ENCODE measurements at places on chromosomes 1 and 21.

GRCh38 chr1:198352975-198353695, 187.3 kb downstream of the ATP6V1G3 start:
- no peak for DNase-seq

GRCh38 chr1:112818990-112819689, 104.0 kb upstream of the PPM1J start:
- DNase-seq: no peak

DNA sequence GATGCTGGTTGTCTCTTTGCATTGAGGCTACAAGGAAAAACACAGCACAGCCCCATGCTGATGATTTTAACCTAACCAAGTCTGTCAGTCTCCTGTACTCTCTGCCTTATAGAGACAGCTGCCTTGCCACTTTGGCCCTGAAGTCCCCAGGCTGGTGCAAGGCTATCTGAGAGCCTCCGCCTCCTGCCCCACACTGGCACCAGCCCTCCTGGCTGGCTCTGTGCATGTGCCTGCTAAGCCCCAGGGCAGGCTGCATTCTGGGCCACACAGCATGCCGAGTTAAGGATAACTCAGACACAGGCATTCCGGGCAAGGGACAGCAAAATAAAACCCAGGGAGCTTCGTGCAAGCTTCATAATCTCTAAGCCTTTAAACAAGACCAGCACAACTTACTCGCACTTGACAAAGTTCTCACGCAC, 910 bp downstream of the RUNX1 start:
- peak; percentile 62 for DNase-seq

GRCh38 chr1:112470966-112471365, 37.8 kb upstream of the WNT2B start:
- no peak for DNase-seq

DNA sequence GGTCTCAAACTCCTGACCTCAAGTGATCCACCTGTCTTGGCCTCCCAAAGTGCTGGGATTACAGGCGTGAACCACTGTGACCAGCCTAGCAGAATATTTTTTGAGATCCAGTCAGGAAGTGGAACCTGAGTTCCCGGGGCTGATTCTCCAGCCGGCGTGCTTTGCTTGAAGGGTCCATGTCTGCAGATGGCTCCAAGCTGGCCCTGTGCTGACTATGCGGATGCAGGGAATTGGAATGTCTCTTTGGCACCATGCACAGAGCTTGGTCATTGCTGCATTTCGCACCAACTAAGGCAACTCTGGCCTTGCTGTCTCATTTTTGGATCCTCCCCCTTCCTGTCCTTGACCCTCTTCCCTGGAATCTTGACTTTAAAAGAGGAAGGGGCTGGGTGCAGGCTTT, 28.1 kb downstream of the ARHGEF10L start:
- no peak for DNase-seq

DNA sequence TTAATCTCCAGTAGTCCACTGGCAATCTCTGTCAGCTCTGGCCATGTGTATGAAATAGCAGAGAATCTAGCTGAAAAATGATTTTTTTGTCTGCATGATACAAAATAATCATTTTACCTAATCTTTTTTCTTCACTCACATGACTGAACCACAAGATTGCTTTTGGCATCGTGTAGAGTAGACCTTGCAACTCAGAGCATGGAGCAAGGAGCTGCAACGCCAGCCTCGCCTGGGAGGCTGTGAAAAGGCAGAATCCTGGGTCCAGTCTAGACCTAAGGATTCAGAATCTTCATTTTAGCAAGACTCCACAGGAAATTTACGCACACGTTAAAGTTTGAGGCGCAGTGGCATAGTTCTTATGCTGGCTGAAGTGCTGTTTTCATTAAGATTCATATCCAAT, 40.2 kb downstream of the TOMM20 start:
- no peak for DNase-seq

DNA sequence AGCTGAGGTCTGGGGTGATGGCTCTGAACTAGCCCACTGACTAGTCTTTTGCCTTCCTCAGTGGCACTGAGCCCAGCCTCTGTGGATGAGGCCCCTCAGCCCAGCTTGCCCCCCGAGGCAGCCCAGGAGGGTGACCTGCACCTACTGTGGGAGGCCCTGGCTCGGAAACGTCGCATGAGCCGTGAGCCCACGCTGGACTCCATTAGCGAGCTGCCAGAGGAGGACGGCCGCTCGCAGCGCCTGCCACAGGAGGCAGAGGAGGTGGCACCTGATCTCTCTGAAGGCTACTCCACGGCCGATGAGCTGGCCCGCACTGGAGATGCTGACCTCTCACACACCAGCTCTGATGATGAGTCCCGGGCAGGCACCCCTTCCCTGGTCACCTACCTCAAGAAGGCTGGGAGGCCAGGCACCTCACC, 87.8 kb downstream of the TRIM11 start:
- no peak for DNase-seq

DNA sequence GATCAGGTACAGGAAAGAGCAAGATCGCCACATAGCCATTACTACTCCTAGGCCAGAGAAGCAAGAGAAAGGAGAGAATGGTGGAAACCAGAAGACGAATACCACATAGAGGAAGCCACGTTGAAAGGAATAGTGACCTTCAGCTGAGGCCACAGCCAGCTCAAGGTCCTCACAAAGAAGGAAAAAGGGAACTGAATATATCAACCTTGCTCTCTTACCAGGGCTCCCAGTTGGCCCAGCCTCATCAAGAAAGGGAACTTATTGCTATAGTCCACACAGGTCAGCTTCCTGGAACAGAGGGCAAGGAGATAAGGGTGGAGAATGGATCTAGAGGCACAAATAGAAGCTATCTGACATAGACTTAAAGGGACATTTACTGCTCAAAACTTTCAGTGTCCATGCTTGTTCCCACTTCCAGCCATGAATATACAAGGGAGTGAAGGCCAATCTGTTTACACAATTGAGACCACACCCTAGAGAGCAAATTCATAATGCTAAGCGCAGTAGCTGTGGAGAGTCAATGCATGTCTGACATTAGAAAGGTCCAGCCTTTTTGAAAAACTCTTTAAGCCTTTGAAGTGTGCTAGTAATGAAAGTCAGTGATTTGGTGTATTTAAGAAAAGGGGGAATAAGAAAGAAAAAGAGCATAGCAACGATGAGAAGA, 120.7 kb upstream of the ZC3H11B start:
- DNase-seq: no peak

Data from NCI-H524 (cell line).